ENCODE measurements at places on chromosomes 2 and 18. TPM values are rescaled to one million over a fixed set of nuclear protein-coding genes. Genes with fewer than 3 reads are reported as not detected.
A peak's percentile ranks its signal among the peaks of the same experiment; 100 is the strongest.

DNA sequence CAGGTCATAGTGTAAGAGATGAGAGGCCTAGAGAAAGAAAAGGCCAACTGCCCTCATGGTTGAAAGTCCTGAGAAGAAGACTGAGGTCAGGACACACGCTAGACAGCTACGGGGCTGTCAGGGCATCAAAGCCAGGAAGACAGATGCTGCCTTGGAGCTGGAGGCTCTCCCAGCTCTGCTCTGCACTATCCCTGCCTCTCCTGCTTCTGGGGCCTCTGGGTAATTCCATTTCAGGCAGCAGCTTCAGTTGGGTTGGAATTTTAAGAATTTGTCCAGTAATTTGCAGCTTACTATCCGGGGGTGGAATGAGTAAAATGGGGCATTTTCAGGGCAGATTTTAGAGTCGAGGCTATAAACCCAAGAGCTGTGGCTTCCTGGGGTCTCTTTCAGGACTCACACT lies 76.2 kb upstream of the CTAGE1 start:
- H3K36me3 ChIP-seq = peaks cover 6% of the 10 kb centered on the region
- no peak overlapping the region for H3K4me3 ChIP-seq
- H3K4me1 ChIP-seq = no peaks in the 10 kb centered on the region

DNA sequence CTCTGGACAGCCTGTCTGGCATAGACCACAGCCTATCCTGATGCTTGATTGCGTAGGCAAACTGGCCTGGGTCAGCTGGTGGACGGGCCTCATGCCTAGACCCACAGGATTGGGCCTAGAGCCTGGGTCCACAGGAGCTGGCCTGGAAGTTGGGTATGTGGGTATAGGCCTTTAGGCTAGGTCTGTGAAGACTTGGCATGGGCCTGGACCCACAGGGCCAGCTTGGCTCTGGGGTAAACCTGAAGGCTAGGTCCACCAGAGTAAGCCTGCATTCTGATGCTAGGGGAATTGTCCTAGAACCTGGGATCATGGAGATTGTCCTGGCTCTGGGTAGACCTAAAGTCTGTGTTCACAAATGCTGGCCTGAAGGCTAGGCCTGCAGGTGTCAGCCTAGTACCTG lies 1293.7 kb downstream of the CNTNAP5 start:
- DNase-seq = no peak
- H3K36me3 ChIP-seq = no peaks in the 10 kb centered on the region
- no peak overlapping the region for H3K27ac ChIP-seq
- H3K4me1 ChIP-seq = no peaks in the 10 kb centered on the region
- no peak overlapping the region for H3K4me3 ChIP-seq

GRCh38 chr2:221228214-221228769 lies 343.8 kb downstream of the EPHA4 start:
- H3K36me3 ChIP-seq = no peaks in the 10 kb centered on the region
- H3K27me3 ChIP-seq = no peaks in the 10 kb centered on the region
- no peaks in the 10 kb centered on the region for H3K4me1 ChIP-seq
- no peak overlapping the region for H3K4me3 ChIP-seq
- no peak overlapping the region for H3K27ac ChIP-seq

- peaks cover 6% of the 10 kb centered on the region for H3K4me1 ChIP-seq
- no peak overlapping the region for H3K27ac ChIP-seq
- no peaks in the 10 kb centered on the region for H3K27me3 ChIP-seq
- no peaks in the 10 kb centered on the region for H3K36me3 ChIP-seq
- DNase-seq = no peak
Measured at GRCh38 chr2:204799791-204800190, 254.5 kb downstream of the PARD3B start.

GRCh38 chr18:48330016-48330991 lies 78.9 kb downstream of the ZBTB7C start:
- H3K36me3 ChIP-seq = no peaks in the 10 kb centered on the region
- H3K27ac ChIP-seq = no peak overlapping the region
- H3K27me3 ChIP-seq = peaks cover 12% of the 10 kb centered on the region
- H3K4me1 ChIP-seq = no peaks in the 10 kb centered on the region

COPS7B gene
- total RNA-seq = 55.8 TPM

LOXHD1 gene
- 0.39 TPM for total RNA-seq

GRCh38 chr2:208548700-208549099 lies 142.1 kb downstream of the PTH2R start:
- no peak overlapping the region for H3K27ac ChIP-seq
- no peaks in the 10 kb centered on the region for H3K4me1 ChIP-seq
- H3K4me3 ChIP-seq = no peak overlapping the region
- no peak for DNase-seq

- H3K4me3 ChIP-seq = no peak overlapping the region
- H3K27me3 ChIP-seq = no peaks in the 10 kb centered on the region
- H3K36me3 ChIP-seq = peaks cover 29% of the 10 kb centered on the region
- H3K4me1 ChIP-seq = peaks cover 10% of the 10 kb centered on the region
- H3K27ac ChIP-seq = peak overlapping the region; percentile 69
- DNase-seq = no peak
Measured at GRCh38 chr2:85547089-85547858, 8.3 kb downstream of the MAT2A start.

GRCh38 chr2:109285244-109285651 lies 156.2 kb downstream of the SH3RF3 start:
- H3K4me1 ChIP-seq = peaks cover 10% of the 10 kb centered on the region
- DNase-seq = no peak
- H3K36me3 ChIP-seq = no peaks in the 10 kb centered on the region
- no peaks in the 10 kb centered on the region for H3K27me3 ChIP-seq
- H3K4me3 ChIP-seq = no peak overlapping the region

SRD5A2 gene
- not detected for total RNA-seq

- H3K36me3 ChIP-seq = no peaks in the 10 kb centered on the region
- H3K27me3 ChIP-seq = peaks cover 2% of the 10 kb centered on the region
- no peaks in the 10 kb centered on the region for H3K4me1 ChIP-seq
- H3K4me3 ChIP-seq = no peak overlapping the region
- no peak overlapping the region for H3K27ac ChIP-seq
- no peak for DNase-seq
Measured at GRCh38 chr18:3930126-3931012, 480.4 kb downstream of the TGIF1 start.

DNA sequence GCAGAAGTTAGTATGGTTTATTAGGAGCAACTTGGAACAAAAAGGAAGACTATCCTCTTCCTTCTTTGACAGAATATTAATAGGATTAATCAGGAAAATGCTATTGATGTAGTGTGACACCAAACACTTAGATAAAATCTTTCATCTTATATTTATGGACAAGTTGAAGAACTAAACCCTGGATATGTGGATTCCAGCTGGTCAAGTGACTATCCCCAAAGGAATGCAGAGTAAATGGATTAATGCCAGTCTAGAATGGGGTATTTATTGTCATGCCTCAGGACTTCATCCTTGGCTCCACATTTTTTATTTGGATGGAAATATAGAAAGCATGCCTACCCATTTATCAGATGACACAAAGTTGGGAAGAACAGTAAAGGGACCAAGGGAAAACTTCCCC lies 124.0 kb upstream of the TTC39C start:
- H3K4me1 ChIP-seq = peaks cover 14% of the 10 kb centered on the region
- DNase-seq = no peak
- no peak overlapping the region for H3K4me3 ChIP-seq
- no peaks in the 10 kb centered on the region for H3K36me3 ChIP-seq

OTX1 gene
- total RNA-seq = not detected

SRBD1 gene
- total RNA-seq = 26.3 TPM

- no peaks in the 10 kb centered on the region for H3K36me3 ChIP-seq
- no peak overlapping the region for H3K27ac ChIP-seq
- peaks cover 16% of the 10 kb centered on the region for H3K4me1 ChIP-seq
- no peak overlapping the region for H3K4me3 ChIP-seq
- peaks cover 33% of the 10 kb centered on the region for H3K27me3 ChIP-seq
Measured at GRCh38 chr2:69011611-69012157, 1.3 kb upstream of the ANTXR1 start.

- no peaks in the 10 kb centered on the region for H3K36me3 ChIP-seq
- no peak for DNase-seq
- no peak overlapping the region for H3K4me3 ChIP-seq
- no peak overlapping the region for H3K27ac ChIP-seq
Measured at GRCh38 chr2:223230352-223230751, 178.4 kb downstream of the KCNE4 start.

CDKL4 gene
- total RNA-seq = not detected

DNA sequence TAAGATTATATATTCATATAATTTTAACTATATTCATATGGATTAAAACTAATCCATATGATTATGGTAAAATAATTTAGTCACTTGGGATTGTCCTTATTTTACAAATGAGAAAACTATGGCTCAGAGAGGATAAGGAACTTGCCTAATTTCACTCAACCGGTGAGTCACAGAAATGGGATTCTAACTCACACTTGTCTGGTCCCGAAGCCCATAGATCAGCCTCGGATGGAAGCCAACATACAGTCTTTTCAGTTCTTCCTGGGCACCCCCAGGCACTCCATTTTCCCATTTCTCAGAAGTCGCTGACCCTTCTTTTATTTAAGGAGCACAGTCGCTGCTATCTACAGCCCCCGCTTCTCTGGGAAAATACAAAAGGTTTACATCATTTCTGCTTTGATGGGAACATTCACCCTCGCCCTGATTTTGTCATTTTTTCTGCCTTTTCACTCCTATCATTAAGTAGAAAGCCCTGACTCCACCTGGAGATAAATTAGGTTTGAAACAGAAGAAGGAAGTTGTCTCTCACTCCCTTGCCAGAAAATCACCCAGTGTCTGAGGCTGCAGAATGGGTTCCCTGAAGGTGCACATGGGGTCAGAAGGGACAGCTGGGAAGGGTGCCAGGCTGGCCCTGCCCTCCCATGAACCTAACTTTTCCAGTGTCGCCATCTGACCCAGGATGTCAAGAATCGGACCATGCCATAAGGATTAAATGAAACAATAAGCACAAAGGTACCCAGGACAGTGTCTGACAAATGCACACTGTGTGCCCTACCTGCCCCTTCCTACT lies 36.6 kb downstream of the CYP1B1 start:
- no peak overlapping the region for H3K27ac ChIP-seq
- no peak overlapping the region for H3K4me3 ChIP-seq
- peaks cover 40% of the 10 kb centered on the region for H3K27me3 ChIP-seq
- peaks cover 2% of the 10 kb centered on the region for H3K4me1 ChIP-seq
- DNase-seq = no peak

DNA sequence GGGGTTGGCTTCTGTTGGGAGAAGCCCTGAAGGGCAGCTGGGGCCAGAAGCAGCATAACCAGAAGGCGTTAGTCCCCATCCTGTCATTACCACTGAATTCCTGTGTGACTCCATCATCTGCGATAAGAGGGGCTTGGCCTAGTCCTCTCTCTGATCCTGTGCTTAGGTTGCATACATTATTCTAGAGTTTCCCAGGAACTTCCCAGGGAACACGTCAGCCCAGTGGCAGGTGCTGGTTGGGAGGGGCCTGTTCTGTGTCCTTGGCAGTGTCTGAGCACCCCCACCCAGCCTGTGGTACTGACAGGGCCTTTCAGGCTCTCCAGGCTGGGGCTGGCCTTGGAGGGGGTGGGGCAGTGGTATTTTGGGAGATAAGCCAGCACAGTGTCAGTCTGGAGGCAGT lies 4.5 kb upstream of the TOGARAM2 start:
- H3K27me3 ChIP-seq = no peaks in the 10 kb centered on the region
- H3K4me3 ChIP-seq = no peak overlapping the region
- no peak for DNase-seq
- peaks cover 5% of the 10 kb centered on the region for H3K4me1 ChIP-seq

GRCh38 chr18:51734576-51734975 lies 537.1 kb upstream of the MEX3C start:
- no peak overlapping the region for H3K4me3 ChIP-seq
- no peaks in the 10 kb centered on the region for H3K4me1 ChIP-seq
- no peaks in the 10 kb centered on the region for H3K36me3 ChIP-seq

DNA sequence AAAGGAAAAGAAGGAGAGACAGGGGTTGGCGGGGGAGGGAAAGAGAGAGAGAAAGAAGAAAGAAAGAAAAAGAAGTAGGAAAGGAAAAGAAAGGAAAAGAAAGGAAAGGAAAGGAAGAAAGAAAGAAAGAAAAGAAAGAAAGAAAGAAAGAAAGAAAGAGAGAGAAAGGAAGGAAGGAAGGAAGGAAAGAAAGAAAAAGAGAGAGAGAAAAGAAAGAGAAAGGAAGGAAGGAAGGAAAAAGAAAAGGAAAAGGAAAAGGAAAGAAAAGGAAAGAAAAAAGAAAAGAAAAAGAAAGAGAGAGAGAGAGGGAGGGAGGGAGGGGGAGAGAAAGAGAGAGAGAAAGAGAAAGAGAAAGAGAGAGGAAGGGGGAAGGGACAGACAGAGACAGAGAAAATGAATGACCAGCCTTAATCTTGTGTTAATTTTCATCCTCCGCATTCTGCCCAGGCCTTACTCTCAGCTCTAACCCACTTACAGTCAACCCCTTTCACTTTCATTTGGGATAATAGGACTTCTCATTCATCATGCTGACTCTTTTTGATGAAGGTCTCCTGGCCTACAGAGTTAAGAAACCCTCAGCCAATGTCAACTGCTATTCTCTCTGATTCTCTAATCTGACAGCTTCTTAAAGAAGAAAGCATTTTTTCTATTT lies 207.3 kb downstream of the SUCLG1 start:
- peaks cover 9% of the 10 kb centered on the region for H3K4me1 ChIP-seq
- no peak for DNase-seq
- no peak overlapping the region for H3K4me3 ChIP-seq
- no peaks in the 10 kb centered on the region for H3K36me3 ChIP-seq
- H3K27me3 ChIP-seq = peaks cover 16% of the 10 kb centered on the region

- DNase-seq = no peak
- H3K27ac ChIP-seq = peak overlapping the region; percentile 91
- no peaks in the 10 kb centered on the region for H3K27me3 ChIP-seq
- H3K4me3 ChIP-seq = peak overlapping the region; percentile 75
- no peaks in the 10 kb centered on the region for H3K36me3 ChIP-seq
Measured at GRCh38 chr2:152694161-152694661, 23.1 kb downstream of the PRPF40A start.

- H3K27me3 ChIP-seq = no peaks in the 10 kb centered on the region
- peaks cover 67% of the 10 kb centered on the region for H3K4me1 ChIP-seq
- H3K27ac ChIP-seq = peak overlapping the region; percentile 98
- no peaks in the 10 kb centered on the region for H3K36me3 ChIP-seq
- DNase-seq = peak; percentile 64
Measured at GRCh38 chr2:7517088-7517487, 599.9 kb downstream of the RNF144A start.

DNA sequence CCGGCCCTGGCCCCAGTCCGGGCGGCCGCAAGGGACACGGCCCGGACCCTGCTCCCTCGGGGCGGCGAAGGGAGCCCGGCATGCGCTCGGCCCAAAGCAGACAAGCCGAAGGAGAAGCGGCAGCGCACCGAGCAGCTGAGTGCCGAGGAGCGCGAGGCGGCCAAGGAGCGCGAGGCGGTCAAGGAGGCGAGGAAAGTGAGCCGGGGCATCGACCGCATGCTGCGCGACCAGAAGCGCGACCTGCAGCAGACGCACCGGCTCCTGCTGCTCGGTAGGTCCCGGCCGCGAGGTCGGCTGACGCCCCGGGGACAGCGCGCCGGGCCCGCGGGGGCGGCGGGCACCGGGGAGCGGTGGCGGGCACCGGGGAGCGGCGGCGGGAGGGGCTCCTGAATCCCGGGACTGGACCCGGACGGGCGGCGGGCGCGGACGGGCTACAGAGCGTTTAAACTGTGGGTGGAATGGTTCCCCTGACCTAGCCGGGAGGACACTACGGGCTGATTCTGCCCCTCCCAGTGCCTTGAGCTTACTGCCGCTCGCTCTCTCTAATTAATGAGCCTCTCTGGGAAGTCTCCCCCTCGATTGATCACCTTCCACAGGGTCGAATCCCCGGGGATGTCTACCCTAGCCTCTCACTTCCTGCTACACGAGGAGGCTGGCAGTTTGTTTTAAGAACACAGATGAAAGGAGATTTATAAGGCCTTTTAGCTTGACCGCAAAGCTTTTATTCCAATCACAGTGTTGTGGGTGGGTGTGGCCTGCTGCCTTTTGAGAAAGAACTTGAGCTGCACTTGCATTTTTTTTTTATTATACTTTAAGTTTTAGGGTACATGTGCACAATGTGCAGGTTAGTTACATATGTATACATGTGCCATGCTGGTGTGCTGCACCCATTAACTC lies 853 bp downstream of the GNAL start:
- peaks cover 8% of the 10 kb centered on the region for H3K4me1 ChIP-seq
- H3K27me3 ChIP-seq = peaks cover 55% of the 10 kb centered on the region
- peaks cover 11% of the 10 kb centered on the region for H3K36me3 ChIP-seq
- no peak for DNase-seq

MALL gene
- 0.88 TPM for total RNA-seq

ZCCHC2 gene
- total RNA-seq = 55.8 TPM
